ENCODE measurements at places on chromosomes 3 and 15.
A peak's percentile ranks its signal among the peaks of the same experiment; 100 is the strongest.

DNA sequence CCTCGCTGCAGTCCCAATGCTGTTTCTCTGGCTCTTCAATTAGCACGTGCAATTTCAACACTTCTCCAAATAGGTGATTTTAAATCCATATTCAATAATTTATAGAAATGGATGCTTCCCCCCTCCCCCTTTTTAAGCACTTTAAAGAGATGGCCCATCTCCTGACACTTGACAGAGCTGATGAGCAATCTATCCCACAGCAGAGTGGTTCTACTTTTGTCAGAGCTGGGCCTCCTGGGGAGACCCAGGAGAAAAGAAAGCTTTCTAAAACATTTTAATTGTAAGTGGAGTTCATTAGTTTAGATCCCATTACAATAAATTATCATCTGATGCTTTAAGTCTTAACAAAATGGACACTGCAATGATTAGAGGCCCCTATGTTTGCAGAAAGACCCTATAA lies 127.7 kb downstream of the SHQ1 start:
- peak; percentile 59 for DNase-seq

- no peak for DNase-seq
Observed at GRCh38 chr3:188326968-188327367, 173.0 kb downstream of the LPP start.

GRCh38 chr3:9765865-9766264 lies 3.9 kb downstream of the CAMK1 start:
- peak; percentile 6 for DNase-seq

DNA sequence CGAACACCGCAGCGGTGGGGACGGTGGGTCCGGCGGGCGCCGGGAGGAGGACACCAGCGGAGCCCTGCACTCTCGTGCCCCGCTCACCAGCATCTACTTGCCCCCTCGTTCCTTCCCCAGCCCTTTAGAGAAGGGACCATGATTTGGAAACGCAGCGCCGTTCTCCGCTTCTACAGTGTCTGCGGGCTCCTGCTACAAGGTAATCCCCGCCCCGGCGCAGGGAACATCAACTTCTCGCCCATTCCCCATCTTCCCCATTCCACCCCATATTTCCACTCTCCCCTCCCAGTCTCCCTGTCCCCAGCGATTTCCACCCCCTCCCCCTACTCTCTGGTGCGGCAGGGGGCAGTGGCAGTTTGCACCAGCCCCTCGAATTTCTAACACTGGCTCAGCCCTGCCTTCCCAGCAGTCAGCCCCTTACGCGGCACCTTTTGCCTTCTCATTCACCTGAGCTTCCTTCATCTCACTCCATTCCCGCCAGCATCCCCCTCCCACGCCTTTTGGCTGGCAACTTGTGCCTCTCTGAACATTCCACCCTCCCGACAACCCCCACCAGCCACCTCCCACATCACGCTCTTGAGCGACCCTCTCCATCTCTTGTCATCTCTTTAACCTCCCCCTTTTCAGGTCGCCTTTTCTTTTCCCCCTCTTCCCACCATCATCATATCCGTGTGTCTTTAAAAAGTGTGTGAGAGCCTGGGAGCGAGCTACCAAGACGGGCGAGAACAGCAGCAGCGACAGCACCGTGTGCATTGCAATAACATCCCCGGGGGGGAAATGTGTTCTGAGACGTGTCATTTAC lies 882 bp downstream of the CADM2 start:
- peak; percentile 80 for DNase-seq
